ENCODE measurements at places on chromosomes 3 and 15.

- peak; percentile 31 for DNase-seq
Measured at GRCh38 chr15:60899322-60899966, 329.7 kb downstream of the RORA start.

GRCh38 chr15:71344316-71344715 is 229.0 kb downstream of the THSD4 start:
- DNase-seq, result no peak

- no peak for DNase-seq
Measured at GRCh38 chr3:72408983-72409779, 439.1 kb downstream of the SHQ1 start.

DNA sequence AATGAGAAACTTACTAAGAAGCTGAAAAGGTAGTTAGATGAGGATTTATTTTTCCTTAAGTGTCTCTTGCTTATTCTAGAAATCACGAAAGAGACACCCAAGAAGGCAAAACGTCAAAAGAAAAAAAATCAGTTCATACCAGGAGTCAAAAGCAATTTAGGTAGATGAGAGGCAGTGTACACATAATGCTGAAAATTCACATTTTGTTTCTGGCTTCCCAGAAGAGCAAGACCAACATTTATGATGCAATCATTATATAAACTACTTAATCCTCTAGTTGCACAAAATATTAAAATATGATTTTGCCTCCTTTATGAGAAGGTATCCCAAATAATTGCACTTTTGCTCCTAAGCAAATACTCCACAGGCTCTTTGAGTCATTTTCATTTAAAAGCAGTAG is 228.0 kb downstream of the FMN1 start:
- DNase-seq, result no peak

- no peak for DNase-seq
Measured at GRCh38 chr3:33004961-33005360, 53.5 kb downstream of the CCR4 start.

DNA sequence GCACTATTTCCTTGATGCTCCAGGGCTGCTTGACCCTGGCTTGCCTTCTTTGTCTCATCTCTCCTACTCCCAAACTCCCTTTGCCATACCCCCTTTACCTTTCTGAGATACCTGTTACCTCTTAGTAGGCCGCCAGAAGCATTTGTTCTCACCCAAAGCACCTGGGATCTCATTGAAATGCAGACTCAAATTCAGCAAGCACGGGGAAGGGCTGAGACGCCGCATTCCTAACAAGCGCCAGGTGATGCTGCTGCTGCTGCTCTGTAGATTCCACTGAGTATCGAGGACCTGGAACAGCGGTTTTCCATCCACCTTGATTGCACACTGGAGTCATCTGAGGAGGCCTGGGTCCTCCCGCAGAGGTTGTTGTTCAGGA is 91.8 kb downstream of the TMEM266 start:
- DNase-seq, result no peak

DNA sequence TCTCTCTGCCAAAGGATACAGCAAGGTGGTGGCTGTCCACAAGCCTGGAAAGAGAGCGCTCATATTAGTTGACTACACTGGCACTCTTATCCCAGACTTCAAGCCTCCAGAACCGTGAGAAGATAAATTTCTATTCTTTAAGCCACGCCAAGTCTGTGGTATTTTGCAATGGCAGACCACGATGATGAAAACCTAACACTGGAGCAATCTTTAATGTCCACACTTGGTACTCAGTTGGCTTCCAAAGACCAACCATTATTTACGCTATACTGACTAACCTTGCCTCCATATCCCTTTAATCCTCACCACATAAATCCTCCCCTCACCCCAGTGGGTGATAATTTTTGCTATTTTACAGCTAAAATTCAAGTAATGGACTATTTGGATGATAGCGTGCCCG is 16.9 kb upstream of the LACTB start:
- no peak for DNase-seq

Measured in NCI-H510A treated with DMSO at 0.1 percent for 48 hours (cell line).